Heart right ventricle (tissue), 16 donors: ENCODE measurements at places on chromosomes 2 and 18.
A peak's percentile ranks its signal among the peaks of the same experiment; 100 is the strongest.

DNA sequence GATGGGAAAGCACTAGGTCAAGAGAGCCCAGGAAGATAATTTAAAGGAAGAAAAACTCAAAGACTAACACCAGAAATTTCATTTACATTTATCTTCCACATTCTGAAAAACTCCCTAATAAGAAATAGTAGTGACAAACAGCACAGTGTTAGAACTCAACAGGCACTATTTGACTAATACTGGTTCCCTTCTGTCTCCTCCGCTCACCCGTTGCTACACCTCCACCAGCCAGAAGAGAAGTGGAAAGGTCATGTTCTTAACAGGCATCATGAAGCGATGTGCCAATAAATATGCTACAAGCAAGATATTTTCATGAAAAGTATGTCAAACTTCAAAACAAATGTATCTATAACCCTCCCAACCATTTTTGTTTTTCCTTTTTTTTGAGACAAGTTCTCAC, 5.7 kb downstream of the ROCK1 start:
- DNase-seq = no peak

DNA sequence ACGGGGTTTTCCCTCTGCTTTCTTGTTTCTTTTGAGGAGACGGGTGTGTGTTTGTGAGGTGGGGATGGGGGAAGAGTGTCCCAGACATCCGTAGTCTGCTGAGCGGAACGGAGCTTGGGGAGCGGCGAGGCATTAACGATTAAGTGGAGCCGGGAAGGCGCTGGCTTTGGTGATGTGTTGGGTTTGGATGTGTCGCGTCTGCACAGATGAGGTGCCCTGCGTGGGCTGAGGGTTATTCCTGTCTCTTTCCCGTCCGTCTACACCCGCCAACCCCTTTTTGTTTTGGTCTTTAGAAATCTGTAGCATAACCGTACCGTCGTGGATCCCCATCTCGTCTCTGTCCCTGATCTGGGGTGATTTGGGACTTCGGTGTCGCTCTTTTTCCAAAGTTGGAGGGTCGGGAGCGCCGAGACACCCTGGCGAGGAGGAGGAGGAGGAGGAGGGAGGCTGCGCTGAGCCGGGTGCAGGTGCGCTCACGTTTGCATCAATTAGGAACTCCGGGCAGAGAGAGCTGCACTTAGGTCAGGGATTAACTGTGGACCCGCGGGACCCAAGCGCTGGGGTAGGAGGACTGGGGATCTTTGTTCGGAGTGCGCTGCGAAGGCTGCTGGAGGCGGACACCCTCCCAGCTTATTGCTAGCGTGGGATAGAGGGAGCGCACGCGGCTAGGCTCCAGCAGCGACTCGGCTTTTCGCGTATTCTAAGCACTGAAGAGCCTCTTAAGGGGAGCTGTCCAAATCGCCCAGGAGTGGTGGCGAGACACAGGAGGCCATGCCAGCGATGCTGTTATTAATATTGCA, 720.3 kb downstream of the DPP10 start:
- no peak for DNase-seq

DNA sequence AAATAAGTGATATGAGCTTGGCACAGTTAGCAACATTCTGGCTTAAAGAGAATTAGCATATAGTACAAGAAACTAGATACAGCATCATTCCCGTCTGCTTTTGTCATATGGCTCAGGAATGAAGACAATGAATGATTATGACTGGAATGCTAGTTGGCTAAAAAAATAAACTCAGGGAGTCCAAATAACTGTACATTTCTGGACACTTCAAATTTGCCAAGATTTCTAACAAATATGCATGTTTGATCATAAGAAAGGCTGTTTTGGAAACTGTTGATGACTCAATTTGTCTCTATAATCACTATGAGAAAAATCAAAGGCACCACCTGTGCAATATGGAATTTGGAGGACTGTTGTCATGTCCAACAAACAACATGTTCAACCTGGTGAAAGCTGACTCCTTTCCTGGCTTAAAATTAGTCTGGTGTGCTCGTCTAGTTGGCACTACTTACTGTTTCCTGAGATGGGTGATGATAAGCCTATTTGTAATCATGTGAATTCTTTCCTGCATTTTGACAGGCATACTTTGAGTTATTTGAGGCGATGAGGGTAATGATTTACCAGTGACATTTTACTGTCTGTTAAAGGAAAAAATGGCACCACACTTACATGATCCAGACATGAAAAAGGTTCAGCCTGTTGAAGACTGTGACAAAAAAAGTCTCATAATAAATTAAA, 133.9 kb upstream of the CDH20 start:
- DNase-seq = no peak

DNA sequence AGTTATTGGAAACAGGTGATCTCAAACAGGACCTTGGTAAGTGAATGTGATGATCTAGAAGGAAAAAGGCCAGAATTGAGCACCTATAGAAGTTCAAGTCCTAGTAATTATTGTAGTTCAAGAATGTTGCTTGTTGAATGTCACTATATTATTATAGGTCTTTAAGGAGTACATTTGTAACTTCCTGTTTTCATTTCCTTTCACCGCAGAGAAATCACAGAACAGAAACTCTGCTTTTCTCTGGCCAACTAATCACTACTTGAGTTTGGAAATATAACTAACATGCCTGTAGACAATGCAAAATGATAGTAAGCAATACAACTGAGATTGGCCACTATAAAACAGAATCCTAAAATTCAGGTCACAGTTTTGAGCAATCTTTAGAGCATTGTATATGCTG, 61.8 kb upstream of the EFEMP1 start:
- no peak for DNase-seq

DNA sequence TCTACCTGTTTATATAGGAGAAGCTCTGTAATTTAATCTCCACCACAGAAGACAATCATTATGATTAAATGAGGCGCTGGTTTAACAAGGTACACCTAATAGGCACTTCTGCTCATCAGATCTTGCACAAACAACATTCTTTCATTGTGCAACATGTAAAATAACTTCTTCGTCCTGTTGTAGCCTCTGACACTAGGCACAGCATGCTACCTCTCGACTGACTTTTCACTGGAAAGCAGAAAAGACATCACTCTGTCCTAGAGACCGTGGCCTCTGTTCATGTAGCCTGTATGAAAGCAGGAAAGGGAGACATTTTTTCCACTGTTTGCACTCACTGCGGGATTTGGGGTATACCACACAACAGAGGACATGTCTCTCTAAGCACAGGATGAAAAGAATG, 316.5 kb downstream of the IRS1 start:
- DNase-seq = no peak

- DNase-seq = no peak
Observed at GRCh38 chr18:13543811-13544732, 182.3 kb downstream of the FAM210A start.

DNA sequence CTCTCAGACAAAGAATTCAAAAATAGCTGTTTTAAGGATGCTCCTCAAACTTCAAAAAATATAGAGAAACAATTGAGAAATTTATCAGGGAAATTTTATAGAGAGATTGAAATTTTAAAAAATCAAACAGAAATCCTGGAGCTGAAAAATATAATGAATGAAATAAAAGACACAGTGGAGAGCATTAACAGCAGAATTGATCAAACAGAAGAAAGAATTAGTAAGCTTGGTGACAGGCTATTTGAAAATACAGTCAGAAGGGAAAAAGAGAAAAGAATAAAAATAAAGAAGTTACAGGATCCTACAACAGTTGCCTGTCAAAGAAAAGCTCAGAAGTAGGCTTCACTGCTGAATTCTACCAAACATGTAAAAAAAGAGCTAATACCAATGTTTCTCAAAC, 293.8 kb upstream of the VWC2L start:
- DNase-seq = no peak

DNA sequence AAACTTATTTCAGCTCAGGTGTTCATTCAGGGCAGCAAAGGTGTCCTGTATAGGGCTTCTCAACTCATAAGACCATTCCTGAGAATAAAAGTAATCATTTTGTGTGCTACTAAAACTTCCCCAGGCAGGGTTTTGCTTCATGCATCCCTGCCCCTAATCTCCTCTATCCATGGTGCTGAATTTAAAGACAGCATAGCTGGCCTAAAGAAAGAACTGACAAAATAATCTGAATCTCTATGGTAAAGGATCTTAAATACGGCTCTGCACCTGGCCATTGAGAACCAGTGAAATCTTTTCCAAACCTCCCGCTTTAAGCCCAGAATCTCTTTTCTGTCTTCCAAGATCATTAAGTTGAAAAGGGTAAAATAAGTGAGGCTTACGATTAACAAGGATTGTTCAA, 292.1 kb upstream of the KLHL29 start:
- no peak for DNase-seq

DNA sequence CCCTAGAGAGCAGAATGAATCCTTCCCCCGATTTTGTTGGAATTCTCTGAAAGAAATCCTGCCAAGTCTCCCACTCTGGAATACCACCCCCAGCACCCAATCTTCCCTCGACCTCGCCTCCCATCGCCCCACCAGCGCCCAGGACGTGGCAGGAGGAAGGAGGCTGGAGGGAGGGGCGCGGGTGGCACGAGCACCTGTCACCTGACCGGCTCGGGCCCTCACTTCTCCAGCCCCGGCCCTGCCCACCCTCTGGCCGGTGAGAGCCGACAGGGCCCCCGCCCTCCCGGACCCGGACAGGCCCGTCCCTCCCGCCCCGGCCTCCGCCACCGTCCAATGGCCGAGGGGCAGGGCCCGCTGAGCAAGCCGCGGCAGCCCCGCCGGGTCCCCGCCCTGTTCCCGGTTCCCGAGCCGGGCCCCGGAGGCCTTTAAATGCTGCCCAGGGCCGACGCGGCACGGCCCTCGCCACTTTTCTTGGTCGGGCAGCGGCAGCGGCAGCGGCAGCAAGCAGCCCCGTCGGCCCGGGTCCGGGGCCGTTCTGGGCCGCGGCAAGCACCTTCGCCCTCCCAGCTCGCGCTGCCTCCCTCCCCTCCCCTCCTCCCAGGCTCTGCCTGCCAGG, at the start of gene LGALSL:
Gene LGALSL, plus strand, starts transcription at position 393 of the 616 bp plus-strand sequence. CDS start 384 bp downstream, outside the sequence.
- peak; percentile 79 for DNase-seq
